RPMI7951 (cell line): ENCODE measurements at places on chromosomes 7 and 10. TPM values are rescaled to one million over a fixed set of nuclear protein-coding genes. Genes with fewer than 3 reads are reported as not detected.

DNA sequence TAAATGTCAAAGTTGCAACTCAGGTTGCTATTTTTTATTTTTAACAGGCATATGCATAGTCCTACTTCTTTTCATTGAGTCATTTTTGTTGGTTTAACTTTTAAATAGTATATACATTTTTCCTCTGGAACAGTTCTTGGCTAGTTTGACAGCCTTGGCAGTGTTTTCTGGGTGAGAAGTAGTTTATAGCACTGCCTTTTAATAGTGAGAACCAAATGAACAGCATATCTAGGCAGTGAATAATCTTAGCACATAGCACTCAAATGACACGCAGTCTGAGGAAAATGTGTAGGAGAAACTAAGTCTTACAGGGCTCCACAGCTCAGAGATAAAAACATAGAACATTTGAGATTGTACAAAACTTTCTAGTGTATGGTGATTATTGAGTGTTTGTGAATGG lies 265.5 kb upstream of the POT1 start:
- DNase-seq = no peak

DNA sequence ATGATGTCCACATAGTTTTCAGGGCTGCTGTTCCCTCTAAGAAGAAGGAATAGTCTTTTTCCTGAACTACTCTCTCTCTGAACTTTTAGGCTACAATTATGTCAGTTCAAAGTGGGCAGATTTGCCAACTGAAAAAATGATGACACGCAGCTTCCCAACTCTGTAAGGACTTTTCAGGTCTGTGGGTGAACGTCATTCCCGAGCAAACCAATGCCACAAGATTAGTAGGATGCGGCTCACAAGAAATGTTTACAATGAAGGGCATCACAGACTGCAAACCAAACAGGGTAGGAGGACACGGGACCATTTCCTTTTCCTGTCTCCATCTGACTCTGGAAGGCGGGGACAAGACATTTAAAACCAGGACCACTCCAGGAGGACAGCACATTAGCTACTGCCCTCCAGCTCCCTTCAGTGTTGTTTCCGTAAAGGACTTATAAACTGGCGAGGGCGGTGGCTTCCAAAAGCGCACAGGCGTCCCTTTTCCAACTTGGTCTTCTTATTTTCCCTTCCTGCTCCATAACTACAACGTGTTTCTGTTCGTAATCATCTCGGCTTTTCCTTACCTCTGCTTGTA lies 539 bp upstream of the MKLN1 start:
- peak; percentile 80 for DNase-seq

DNA sequence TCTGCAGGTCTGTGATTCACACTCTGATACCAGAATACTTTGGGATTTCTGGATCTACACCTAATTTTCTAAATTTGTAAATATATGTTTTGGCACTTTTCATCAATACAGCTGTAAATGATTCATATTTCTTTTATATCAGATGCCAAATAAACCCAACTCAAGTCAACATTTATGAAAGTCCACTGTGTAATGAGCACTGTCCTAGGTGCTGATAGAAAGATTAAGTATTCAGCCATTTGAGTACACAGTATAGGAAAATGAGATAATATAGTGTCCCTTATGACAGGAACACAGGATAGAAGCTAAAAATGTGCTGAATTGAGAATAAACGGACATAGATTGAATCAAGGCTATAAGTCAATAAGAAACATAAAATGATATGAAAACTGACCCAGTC lies 6.4 kb downstream of the ANXA7 start:
- no peak for DNase-seq

The SORCS1 gene
- under 0.01 and 0.10 TPM in 2 replicates for total RNA-seq

The SLC26A5 gene
- not detected in 2 replicates for total RNA-seq

The ELN gene
- 0.12 and 0.59 TPM in 2 replicates for total RNA-seq

GRCh38 chr7:3370068-3370830 lies 69.2 kb downstream of the SDK1 start:
- no peak for DNase-seq

The ARHGEF35 gene
- 1.3 and 1.4 TPM in 2 replicates for total RNA-seq

DNA sequence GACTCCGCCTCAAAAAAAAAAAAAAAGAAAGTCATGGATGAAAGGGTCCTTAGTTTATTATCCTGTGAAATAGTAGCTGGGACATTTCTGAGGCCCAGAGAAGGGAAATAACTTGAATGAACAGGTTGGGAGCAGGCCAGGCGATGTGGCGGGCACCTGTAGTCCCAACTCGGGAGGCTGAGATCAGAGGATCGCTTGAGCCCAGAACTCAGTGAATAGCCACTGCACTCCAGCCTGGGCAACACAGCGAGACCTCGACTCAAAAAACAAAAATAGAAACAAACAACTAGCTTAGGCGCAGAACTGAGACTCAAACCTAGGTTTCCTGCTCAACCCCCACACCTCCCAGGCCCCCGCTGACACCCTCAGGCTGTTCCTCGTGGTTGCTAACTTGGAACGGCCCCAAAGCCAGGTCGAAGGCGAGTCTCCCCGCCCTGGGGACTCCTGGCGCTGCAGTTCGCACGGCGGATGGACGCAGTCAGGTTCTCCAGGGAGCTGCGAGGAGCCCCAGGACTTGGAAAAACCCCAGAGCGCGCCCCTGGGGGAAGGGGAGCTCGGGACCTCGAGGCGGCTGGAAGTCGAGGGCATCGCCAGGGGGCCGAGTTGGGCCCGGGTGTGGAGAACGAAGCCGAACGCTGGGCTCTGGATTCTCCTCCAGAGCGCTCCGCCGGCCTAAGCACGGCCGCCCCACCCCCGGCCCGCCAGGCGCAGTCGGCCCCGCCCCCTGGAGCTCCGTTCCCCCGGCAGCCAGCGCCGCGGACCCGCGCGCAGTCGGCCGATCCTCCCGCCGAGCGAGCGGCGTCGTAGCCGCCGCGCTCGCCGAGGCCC lies at the start of gene STOX1:
STOX1 (plus strand) TSS at position 768 of the 828 bp plus-strand sequence. CDS start 93 bp downstream, outside the sequence.
- DNase-seq = peak; percentile 64

- DNase-seq = no peak
Observed at GRCh38 chr7:111011520-111011919, 79.4 kb upstream of the LRRN3 start.

The HOXA6 gene
- 1.8 and 7.2 TPM in 2 replicates for total RNA-seq

- no peak for DNase-seq
Observed at GRCh38 chr10:106082865-106083264, 1081.6 kb downstream of the SORCS1 start.

The IFT22 gene
- total RNA-seq = 58.2 and 62.0 TPM in 2 replicates

GRCh38 chr7:47671358-47671757 lies 89.4 kb upstream of the TNS3 start:
- DNase-seq = no peak

DNA sequence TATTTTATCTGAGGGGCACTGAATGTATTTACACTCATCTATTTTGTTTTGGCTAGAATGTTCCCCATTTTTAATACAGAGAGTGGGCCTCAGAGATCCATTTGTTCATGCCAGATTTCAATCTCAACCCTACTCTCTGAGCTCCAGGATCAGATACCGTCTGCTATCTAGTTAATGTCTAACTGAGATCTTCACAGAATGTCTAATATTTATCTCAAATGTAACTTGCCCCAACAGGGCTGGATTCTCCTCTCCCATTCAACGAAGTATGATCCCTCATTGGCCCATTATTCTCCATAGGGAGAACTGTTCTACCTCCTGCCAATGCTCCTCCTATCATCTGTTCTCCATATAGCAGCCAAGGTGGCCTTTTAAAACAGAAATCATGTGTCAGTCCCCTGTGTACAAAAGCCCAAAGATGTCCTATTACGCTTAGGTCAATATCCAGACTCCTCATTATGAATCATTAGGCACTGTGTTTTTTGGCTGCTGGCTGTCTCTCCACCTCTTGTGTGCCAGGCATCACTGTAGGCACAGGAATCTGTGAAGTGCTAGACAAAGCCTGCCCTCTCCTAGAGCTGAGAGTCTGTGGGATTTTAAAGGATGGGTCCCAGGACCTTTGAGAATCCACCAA lies 169.3 kb upstream of the AGK start:
- no peak for DNase-seq

- no peak for DNase-seq
Observed at GRCh38 chr7:2038931-2039728, 193.6 kb downstream of the MAD1L1 start.

GRCh38 chr10:18087355-18087754 lies 52.9 kb upstream of the CACNB2 start:
- no peak for DNase-seq

The SLC13A1 gene
- not detected in 2 replicates for total RNA-seq

- no peak for DNase-seq
Observed at GRCh38 chr10:11161096-11161495, 143.4 kb downstream of the CELF2 start.

The GIMAP1 gene
- not detected in 2 replicates for total RNA-seq

DNA sequence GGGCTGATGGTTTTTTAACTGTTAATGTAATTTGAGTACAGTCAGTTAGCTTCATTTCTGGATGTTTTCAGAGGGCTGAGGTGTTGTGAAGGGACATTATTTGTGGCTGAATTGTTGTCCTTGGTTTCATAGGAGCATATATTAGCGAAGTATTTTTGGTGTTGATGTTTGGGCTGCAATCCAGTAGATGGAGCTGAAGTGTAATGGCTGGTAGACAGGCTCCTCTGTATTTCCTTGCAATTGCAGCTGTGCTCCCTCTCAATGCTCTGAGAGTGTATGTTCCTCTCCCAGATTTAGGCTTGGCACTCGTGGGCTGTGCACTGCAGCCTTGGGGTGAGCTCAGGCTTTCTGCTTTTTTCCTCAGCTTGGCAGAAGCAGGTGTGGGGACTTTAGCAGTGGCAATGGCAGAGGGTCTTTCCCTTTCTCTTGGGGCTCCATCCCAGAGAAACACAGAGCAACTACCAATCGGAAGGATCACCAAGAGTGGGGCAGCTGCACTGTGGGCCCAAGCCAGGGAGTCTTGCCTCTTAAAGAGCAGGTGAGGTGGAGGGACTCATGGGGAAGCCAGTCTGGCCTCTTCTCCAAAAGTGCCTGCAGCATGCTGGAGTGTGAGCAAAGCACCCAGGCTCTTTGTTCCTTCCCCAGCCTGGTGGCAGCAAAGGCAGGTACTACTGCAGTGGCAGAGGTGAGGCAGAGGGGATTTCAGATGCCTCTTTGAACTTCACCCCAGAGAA lies 544.4 kb downstream of the SH2D4B start:
- no peak for DNase-seq

The MOGAT3 gene
- total RNA-seq = not detected in 2 replicates

The PDSS1 gene
- 18.0 and 21.6 TPM in 2 replicates for total RNA-seq

The PPP1R3C gene
- not detected in 2 replicates for total RNA-seq

DNA sequence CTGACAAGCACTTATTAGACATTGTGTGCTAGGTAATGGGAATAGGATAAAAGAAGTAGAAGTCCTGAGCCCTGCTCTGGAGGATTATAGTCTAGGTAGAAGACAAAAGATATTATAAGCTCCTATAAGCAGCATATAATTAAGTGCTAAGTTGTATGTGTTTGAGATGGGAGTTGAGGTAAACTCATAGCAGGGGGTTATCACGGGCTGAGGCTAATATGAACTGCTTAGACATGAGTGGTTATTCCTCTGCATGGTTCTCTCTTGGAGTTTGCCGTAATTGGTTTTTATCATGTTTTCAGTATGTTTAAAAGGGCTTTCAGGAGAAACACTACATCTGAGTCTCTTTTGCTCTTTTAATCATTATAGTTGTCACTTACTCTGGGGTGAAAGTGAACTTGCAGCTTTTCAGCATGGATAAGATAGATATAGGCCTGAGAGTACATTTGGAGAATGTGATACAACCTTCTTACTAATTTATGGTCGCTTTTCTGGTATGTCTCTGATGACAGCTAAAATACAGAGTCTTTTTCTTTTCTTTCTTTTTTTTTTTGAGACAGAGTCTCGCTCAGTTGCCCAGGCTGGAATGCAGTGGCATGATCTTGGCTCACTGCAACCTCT lies 39.0 kb downstream of the SMNDC1 start:
- no peak for DNase-seq

- DNase-seq = peak; percentile 34
Observed at GRCh38 chr10:6151087-6151977, 51.4 kb upstream of the PFKFB3 start.

- no peak for DNase-seq
Observed at GRCh38 chr10:62691336-62691735, 113.2 kb upstream of the ADO start.

The RPEL1 gene
- total RNA-seq = 0.10 and 0.12 TPM in 2 replicates

DNA sequence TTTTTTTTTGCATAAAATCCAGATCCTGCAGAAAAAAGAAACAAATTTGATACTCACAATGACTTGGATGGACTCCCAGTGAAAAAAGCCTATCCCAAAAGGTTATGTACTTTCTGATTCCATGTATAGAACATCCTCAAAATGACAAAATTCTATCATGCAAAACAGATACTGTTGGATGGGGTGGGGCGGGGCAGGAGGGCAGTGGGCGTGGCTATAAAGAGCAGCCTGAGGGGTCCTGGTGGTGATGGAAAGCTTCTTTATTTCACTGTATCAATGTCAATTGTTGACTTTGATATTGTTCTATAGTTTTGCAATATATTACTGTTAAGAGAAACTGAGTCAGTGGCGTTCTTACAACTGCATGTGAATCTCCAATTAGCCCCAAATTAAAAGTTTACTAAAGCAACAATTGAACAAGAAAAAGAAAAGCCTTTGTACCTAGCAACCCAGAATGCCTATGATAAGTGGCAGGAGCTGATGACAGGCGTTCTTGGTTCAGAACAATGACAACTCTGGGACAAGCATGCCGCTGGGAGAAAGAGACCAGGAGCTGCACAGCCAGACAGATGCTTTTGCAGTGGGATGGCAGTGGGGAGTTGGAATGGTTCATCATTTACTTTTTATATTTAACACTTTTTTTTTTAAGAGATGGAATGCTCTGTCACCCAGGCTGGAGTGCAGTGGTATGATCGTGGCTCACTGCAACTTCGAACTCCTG lies 101.9 kb downstream of the LHPP start:
- no peak for DNase-seq

The OIT3 gene
- not detected in 2 replicates for total RNA-seq

- DNase-seq = no peak
Observed at GRCh38 chr7:147432079-147432478, 1158.5 kb upstream of the C7orf33 start.

DNA sequence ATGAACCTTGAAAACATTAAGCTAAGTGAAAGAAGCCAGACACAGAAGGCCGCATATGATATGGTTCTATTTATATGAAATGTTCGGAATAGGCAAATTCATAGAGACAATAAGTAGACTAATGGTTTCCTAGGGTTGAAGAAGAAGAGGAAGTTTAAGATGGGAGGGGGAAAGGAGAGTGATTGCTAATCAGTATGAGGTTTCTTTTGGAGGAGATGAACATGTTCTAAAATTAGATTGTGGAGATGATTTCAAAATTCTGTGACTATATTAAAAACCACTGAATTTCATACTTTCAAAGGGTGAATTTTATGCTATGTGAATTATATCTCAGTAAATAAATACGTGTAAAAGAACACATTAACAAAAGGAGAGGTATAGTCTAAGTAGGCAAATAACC lies 176.4 kb upstream of the HPS1 start:
- DNase-seq = no peak

The PLPP4 gene
- total RNA-seq = 15.4 and 16.4 TPM in 2 replicates

- peak; percentile 74 for DNase-seq
Observed at GRCh38 chr7:92778972-92779371, 57.4 kb downstream of the CDK6 start.

GRCh38 chr10:84205049-84205852 lies 10.9 kb downstream of the CDHR1 start:
- peak; percentile 34 for DNase-seq
